ENCODE measurements at places on chromosomes 3 and 15. TPM values are rescaled to one million over a fixed set of nuclear protein-coding genes. Genes with fewer than 3 reads are reported as not detected.

DNA sequence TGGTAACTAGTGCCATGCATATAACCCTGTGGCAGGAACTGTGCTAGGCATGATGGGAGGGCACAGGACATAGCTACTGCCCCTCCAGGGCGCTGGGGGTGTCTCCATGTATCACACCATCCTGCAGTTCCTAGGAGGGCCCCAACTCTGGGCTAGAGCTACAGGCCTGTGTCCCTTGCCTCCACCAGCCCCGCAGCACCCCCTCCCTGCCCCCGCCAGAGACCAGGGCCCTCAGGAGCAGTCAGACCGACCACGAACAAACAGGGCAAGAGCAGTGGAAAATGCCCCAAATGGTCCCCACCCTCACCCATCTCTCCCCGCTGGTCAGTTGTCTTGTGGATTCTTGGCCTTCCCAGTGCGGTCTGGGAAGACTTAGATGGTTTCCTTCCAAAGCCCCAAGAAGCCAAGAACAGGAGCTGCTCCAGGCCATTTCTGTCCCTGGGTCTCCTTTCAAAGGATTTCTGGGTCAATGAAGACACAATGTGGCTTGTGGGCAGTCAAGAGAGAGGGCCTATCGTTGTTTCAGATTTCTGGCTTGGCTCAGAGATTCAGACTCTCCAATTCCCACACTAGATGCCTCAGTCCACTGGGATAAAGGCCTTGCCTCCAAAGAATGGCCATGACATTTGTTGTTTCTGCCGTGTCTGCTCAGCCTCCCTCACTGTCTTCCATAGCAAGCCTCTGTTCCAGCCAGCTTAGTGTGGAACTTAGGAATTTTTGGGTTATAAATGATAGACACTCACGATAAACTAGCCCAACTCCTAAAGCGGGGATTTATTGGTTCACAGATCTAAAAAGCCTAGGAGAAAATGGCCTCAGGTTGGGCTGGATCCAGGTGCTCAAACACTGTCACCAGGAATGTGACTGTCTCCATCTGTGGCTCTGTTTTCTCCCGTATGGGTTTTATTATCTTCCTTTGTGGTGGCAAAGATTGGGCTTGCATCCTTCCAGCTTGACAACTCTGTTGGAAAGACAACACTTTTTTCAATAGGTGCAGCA lies 80.6 kb downstream of the LSM3 start:
- no peak for DNase-seq

- DNase-seq: no peak
Measured at GRCh38 chr15:76994971-76995945, at the start of gene PSTPIP1. Gene PSTPIP1, plus strand, starts transcription at chr15:76995126. Its CDS starts 448 bp downstream, at chr15:76995574.

DNA sequence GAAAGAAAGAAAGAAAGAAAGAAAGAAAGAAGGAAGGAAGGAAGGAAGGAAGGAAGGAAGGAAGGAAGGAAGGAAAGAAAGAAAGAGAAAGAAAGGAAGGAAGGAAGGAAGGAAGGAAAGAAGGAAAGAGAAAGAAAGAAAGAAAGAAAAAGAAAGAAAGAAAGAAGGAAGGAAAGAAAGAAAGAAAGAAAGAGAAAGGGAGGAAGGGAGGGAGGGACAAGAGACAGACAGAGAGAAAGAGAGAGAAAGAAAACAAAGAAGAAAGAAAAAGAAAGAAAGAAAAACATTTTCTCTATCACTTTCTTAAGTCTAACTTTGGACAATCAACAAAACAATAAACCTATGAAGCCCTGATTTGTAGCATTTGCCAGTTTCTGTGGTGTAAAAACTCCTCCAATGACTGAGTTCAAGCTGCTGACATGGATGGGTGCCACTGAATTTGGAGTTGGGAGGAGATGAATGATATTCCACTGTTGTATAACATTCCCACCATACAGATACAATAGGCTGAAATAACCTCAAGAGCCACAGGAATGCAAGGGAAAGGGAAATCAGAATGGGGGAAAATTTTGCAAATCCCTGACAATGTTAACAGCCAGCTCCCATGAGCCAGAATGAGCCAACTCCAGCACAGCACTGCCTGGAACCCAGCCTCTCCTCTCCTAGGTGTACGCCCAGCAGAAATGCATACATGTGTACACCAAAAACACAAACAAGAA lies 15.0 kb upstream of the RTP3 start:
- DNase-seq: peak; percentile 78

DNA sequence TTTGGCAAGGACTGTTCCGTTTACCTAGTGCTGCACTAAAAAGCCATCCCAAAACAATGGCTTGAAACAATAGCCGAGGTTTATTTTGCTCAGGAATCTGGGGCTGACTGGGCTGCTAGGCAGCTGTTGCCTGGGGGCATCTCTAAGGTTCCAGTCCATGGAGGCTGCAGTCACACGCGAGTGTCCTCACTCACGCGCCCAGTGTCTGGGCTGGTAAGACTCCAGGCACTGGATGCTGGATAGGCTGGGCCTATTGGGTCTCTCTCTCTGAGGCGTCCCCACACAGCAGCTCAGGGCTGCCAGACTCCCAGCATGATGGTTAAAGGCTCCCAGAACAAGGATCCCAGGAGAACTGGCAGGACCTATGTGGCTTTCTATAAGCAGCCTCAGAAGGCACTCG lies 34.2 kb downstream of the ALS2CL start:
- DNase-seq: no peak

- DNase-seq: peak; percentile 28
Measured at GRCh38 chr3:69823743-69824142, 84.5 kb downstream of the MITF start.

The SCAANT1 gene
- not detected for total RNA-seq

The GANC gene
- 17.7 TPM for total RNA-seq

DNA sequence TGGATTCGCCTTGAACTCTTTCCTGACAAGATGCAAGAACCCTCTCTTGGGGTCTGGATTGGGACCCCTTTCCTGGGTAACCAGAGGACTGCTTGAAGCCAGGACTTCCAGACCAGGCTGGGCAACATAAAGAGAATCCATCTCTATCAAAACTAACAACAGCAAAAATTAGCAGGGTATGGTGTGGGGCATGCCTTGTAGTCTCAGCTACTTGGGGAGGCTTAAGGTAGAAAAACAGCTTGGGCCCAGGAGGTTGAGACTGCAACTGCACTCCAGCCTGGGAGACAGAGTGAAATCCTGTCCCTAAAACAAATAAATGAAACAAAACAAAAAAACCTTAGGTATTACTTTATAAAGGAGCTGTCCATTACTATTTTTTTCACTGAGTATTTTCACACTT lies 93.1 kb upstream of the PLXND1 start:
- DNase-seq: no peak

GRCh38 chr15:89852342-89852995 lies 37.8 kb upstream of the ANPEP start:
- DNase-seq: no peak

The SNUPN gene
- total RNA-seq: 34.3 TPM

The MRAS gene
- 40.8 TPM for total RNA-seq

GRCh38 chr3:132432639-132433038 lies 15.3 kb downstream of the DNAJC13 start:
- peak; percentile 83 for DNase-seq

GRCh38 chr3:128326051-128326823 lies 140.5 kb downstream of the DNAJB8 start:
- DNase-seq: no peak
